ENCODE measurements at places on chromosomes 6 and 20. TPM values are rescaled to one million over a fixed set of nuclear protein-coding genes. Genes with fewer than 3 reads are reported as not detected.
A peak's percentile ranks its signal among the peaks of the same experiment; 100 is the strongest.

GJA1 gene
- total RNA-seq, result 10.2 TPM

DEFB132 gene
- total RNA-seq, result not detected

DNA sequence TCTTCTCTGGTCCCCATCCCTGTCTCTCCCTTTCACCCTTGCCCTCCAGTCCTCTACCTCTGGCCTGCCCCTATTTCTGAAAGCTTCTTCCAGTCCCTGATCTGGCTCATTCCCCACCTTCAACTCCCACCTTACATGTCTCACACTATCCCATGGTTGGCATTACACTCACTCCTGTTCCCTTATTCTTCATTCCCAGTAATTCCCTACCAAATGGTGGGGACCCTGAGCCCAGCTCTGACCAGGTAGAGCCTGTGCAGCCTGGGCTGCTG is 6.4 kb downstream of the TP53INP2 start:
- DNase-seq, result no peak

DNA sequence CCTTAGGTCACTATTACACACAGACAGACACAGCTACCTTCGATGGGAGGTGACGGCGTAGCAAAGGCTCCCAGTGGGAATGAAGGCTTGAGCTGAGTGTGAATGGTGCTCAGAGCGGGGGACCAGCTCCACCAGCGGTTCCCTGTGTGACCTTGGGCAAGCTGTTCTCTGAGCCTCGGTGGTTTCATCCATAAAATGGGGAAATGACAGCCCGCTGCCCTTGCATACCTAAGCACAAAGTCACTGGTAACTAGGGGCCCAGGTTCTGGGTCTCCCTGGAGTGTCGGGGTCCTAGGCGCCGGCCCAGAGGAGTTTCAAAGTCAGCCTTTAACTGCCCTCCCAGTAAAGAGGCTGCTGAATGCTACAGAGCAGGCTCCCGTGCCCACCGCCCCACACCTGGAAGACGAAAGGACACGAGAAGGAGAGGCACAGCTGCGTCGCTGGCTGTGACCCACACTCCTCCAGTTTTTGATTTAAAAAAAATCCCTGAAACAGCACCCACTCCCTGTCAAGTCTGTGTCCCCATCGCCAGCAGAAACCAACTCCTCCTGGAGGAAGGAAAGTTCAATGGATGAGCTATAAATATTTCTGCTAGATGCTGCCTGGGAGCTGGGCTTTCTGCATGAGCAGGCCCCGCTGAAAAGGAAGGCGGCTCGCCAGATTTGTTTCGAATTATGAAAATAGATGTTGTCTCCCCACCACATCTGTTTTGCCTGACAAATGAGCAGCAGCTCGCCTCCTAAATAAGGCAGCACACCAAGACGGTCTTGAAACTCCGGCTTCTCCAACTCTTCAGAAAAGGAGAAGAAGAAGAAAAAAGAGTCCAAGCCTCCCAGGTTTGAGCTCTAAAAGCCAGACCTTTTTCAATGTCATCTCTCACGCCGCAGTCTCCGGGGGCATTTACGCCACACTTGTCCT is 27.4 kb downstream of the PMEPA1 start:
- DNase-seq, result no peak

DNA sequence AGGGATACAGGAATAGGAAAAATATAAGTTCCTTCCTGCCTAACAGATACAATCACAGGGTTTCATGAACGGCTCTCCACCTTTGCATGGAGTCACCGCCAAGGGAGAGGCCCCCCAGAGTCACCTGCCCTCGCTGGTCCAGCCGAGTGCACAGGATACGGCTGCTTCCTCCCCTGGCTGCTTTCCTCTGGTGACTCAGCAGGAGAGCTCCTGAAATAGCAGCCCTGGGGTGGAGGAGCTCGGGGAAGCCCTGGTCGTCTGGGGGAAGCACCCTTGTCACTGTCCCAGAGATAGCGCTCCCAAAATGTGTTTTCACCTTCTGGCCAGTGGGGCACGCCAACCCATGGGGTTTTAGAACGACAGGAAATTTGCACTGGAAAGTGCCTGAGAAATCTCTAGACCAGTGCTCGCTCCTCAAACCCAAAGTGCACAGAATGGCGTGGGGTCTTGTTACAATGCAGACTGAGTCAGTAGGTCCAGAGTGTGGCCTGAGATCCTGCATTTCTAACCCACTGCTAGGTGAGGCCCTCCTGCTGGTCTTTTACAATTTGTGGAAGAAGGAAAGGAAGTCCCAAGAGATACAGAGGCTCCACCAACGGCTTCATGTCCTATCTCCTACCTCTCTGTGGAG is 35.9 kb upstream of the FAM50B start:
- peak; percentile 70 for DNase-seq

- no peak for DNase-seq
Observed at GRCh38 chr20:5195655-5196054, 68.8 kb downstream of the CDS2 start.

TUBB2A gene
- total RNA-seq, result 25.3 TPM

MTFR2 gene
- total RNA-seq, result 0.20 TPM

GRCh38 chr6:8588176-8588575 is 152.8 kb upstream of the SLC35B3 start:
- no peak for DNase-seq

C20orf144 gene
- total RNA-seq, result not detected

- DNase-seq, result no peak
Observed at GRCh38 chr20:11271319-11271718, 597.5 kb upstream of the JAG1 start.

DNA sequence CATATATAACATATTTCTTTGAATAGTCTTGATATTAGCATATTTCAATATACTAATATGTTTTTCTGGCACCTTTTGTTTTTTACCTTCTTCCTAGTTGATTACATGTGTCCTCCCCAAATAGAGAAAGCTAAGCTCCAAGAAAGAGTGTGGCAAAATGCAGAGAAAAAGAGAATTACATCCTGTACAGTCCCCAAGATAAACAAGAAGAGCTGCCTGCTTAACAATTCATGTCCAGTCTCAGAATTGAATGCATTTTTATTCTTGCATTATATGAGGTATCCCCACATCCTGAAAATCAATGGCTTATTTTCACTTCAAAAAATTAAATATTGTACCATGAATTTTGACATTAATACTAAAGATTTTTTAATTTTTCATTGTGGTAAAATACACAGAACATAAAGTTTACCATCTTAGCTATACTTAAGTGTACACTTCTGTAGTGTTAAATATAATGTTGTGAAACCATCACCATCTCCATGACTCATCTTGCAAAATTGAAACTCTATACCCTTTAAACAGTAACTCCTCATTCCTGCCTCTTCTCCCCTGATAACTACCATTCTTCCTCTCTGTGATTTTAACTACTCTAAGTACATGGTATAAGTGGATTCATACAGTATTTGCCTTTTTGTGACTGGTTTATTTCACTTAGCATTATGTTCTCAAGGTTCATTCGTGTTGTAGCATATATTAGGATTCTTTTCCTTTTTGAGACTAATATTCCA is 490.3 kb downstream of the COL12A1 start:
- DNase-seq, result no peak

DNA sequence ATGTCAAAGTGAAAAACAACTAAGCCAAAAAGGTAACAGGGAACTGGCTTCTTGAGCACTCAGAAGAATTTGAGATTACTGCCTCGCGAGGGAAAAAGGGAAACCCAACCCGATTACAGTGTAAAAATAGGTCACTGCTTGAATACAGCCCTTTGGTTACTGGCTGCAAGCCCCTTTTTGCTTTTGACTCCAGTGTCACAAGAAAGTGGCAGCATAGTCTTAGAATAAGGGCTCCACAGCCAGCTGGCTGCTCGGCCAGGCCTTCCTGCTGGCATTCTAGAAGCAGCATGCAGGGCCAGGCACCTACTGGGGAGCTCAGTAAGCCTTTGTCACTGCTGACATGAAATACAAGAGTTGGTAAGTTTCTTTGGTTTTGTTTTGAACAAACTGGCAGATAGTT is 83.0 kb downstream of the ZHX3 start:
- DNase-seq, result peak; percentile 77

HCK gene
- 5.5 TPM for total RNA-seq

OR2B3 gene
- total RNA-seq, result not detected

KHDRBS2 gene
- total RNA-seq, result 0.08 TPM

RNF144B gene
- total RNA-seq, result 94.9 TPM

DNA sequence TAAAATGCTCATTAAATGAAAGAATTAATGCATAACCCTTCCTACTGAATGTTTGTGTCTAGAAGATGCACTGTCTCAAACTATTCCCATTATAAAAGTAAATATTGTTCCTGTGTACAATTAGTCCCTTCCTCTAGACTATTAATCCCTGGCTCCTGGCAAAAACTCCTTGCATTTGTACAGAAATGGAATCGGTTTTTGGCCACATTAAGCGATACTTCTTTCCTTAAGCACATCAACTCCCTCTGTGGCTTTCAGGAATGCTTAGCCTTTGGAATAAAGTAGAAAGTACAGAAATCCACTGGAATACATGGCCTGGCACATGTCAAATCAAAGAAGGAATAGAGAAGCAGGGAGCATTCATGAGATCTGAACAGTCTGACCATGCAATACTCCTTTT is 179.8 kb downstream of the GMPR start:
- DNase-seq, result no peak

DNA sequence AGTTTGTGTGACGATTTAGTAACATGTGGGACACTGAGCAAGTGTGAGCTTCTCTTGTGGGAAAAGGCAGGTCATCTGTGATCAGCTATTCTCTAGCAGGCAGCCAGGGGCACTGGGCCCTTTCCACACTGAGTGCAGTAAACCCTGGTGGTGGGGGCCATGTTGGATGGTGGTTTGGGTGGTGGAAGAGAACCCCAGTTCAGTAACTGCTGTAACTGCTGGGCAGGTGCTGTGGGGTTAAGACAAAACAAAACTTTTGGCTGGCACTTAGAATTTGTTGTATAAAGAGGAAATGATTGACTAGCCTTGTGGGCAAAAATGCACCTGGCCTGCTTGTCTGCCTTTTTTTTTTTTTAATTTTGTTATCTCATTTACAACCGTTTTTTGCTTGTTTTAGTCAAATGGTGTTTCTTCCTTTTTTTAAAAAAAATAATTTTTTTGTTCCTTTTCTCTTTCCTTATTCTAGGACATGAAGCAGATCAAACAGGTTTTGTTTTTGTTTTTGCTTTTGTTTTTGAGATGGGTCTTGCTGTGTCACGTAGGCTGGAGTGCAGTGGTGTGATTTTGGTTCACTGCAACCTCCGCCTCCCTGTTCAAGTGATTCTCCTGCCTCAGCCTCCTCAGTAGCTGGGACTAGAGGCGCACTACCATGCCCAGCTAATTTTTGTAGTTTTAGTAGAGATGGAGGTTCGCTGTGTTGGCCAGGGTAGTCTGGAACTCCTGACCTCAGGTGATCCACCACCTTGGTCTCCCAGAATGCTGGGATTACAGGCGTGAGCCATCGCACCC is 59.8 kb downstream of the IGF2R start:
- DNase-seq, result no peak

DNA sequence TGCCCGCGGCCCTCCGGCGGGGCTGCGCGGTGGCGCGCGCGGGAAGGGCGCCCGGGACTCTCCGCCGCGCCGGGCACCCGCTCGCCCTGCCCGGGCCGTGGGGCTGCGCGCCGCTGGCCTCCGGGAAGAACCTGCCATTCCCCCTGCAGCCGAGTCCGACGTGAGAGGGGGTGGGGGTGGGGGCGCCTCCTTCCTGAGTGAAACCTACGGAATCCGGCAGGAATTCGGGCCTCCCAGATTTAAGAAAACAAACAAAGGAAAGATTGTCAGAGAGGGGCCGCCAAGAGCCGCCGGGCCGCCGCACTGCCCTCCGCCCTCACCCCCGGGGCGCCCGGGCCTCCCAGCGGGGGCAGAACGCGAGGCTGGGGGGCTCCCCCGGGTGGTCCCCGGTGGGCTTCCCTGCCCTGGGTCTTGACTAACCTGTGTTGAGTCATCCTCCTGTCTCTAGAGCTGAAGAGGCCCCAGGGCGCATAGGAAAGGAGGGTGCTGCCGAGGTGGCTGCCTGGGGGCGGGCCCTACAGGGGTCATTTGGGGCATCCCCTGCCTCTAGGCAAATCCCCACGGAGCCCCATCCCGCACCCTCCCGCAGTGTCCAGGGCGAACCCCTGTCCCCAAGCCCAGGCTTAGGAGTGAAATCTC is 42.2 kb upstream of the FOXP4 start:
- peak; percentile 25 for DNase-seq

- no peak for DNase-seq
Observed at GRCh38 chr6:169160091-169160854, 93.4 kb downstream of the THBS2 start.

DNA sequence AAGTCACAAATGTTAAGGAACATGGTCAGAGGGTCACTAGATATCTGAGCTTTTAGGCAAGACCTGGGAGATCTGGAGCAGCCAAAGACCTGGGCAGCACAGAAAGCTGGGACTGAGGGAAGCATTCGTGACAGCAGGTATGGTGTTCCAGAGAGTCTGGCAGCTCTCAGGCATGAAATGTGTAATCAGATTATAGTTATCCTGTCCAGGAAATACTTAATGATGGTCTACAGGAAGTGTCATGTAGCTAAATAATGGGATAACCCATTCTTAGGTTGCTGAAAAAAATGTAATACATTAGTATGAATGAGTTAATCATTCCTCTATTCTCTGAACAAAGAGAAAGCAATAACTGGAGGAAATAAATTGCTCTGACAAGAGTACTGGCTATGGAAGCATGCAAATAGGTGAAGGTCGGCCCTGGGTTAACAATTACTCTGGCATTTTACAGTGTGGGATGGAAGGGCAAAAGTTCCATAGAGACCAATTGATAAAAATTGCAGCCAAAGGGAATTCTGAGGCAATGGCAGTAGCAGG is 740.5 kb downstream of the CBLN4 start:
- no peak for DNase-seq

PRDM1 gene
- total RNA-seq, result 1.5 TPM

LPA gene
- not detected for total RNA-seq

- DNase-seq, result no peak
Observed at GRCh38 chr6:108288742-108289141, 6.1 kb upstream of the AFG1L start.

DNA sequence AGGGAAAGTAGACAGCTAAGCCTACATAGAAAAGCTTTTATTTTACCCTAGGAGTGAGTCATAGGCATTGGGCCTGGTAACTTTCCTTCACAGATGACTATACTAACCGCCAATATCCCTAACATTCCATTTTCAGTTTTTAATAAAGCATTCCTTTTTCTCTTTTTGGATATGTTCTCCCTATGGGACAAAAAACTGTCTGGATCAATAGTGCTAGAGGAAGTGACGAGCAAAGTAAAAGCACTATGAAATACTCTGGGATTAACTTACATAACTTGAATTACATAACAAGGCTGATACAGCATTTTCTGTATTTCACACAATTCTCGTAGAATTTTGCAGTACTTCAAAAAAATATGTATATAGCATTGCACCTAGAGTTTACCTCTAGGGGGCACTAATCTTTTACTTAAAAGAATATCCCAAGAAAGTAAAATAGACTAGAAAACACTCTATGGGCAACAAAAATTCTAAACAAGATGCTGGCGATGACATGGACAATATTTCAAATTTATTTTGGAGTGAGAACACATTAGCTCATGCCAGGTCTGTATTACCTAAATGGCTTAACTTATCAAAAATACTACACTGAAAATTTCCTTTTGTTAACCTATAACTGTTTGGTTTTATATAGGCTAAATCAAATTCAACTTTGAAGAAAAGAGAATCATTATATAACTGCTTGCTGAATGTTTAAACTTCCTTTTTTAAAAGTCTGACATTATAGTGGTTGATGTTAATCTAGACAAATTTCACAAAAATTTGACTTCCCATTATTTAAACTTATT is 66.3 kb upstream of the DST start:
- DNase-seq, result no peak

Data from psoas muscle (tissue), 8 donors.